Cerebellar nuclear complex (tissue), 1 donor: ENCODE measurements at places on chromosomes 7 and 10.

- no peak for DNase-seq
These were observed 24.1 kb upstream of the MAT1A start for GRCh38 chr10:80313523-80313922.

GRCh38 chr7:64774204-64774842, 19.9 kb upstream of the ZNF138 start:
- no peak for DNase-seq

- no peak for DNase-seq
These were observed 234.6 kb downstream of the ZMYND11 start for GRCh38 chr10:369684-370448.

DNA sequence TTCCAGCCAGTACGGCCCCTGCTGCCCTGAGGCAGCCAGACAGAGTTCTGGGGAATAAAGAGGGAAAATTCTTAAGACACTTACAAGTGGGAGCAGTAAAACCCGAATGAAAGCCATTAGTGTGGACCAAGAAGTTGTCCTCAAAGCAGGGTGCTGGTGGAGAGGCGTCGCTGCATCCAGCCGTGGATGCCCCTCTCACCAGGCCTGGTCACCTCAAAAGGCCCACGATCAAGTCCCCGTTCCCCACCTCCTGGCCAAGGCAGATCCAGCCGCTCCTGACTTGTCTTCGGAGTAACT, 656 bp downstream of the VSTM4 start:
- no peak for DNase-seq

- DNase-seq: no peak
These were observed 96.9 kb downstream of the HIPK2 start for GRCh38 chr7:139680676-139681462.

- DNase-seq: no peak
These were observed 64.9 kb upstream of the NRBF2 start for GRCh38 chr10:63068246-63068645.

GRCh38 chr7:24701261-24702235, 55.7 kb downstream of the GSDME start:
- no peak for DNase-seq

DNA sequence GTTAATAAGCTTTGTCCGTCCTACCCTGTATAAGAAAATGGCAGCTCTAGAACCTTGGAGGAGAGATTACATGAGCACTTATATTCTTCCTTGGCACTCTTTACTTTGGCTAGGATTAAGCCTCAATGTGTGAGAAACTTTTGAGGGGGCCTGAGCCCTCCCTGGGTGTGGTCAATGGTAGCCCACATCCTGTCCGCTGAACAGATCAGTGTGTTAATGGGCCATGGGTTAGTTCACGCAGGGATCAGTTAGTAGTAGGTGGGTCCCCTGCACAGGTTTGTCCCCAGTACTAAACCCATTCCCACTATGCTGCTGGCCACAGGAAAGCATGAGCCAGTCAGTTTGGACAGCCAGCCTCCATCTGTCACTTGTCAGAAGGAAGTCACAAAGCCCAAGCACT, 20.2 kb upstream of the IKZF1 start:
- no peak for DNase-seq

- no peak for DNase-seq
These were observed 111.0 kb downstream of the SVOPL start for GRCh38 chr7:138590154-138590553.

GRCh38 chr7:136869991-136870865, 1.8 kb downstream of the CHRM2 start:
- DNase-seq: no peak

DNA sequence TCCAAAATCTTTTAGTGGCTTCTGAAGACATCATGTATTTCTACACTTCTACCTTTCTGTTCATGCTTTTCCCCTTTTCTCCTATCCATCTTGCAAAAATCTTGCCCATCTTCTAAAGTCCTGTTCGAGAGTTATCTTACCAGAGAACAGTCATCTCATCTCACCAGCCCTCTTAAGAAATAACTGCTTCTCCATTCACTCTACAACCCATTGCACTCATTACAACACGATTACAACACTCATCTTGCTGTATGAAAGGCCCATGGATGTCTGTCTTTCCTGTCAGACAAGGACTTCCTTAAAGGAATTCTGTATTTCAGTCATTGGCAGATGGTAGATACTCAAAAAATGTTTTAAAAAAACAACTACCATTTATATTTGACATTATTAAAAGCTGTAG, 30.8 kb downstream of the ZNF438 start:
- DNase-seq: no peak

GRCh38 chr10:76297358-76297757, 865.9 kb downstream of the LRMDA start:
- DNase-seq: no peak

GRCh38 chr10:50310560-50311174, 59.4 kb upstream of the ASAH2 start:
- DNase-seq: no peak

GRCh38 chr10:75772153-75772887, 340.9 kb downstream of the LRMDA start:
- DNase-seq: no peak

GRCh38 chr7:130154501-130155317, 50.5 kb downstream of the TMEM209 start:
- peak; percentile 38 for DNase-seq

- no peak for DNase-seq
These were observed 178.6 kb upstream of the INHBA start for GRCh38 chr7:41881331-41882130.

- no peak for DNase-seq
These were observed 537.8 kb upstream of the AUTS2 start for GRCh38 chr7:69060516-69060915.

DNA sequence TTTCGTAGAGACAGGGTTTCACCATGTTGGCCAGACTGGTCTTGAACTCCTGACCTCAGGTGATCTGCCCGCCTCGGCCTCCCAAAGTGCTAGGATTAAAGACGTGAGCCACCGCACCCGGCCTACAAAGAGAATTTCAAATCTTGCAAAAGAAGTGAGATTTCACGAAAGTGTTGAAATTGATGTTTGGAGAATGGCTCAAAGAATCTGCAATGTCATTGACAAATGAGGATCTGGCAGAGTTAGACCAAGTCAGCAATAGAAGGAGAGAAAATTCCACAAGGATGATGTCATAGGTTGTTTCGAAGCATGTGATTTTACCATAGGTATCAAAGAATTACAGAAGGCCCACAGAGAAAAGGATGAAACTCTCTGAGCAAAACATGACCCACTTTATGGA, 71.7 kb downstream of the LYZL2 start:
- no peak for DNase-seq

DNA sequence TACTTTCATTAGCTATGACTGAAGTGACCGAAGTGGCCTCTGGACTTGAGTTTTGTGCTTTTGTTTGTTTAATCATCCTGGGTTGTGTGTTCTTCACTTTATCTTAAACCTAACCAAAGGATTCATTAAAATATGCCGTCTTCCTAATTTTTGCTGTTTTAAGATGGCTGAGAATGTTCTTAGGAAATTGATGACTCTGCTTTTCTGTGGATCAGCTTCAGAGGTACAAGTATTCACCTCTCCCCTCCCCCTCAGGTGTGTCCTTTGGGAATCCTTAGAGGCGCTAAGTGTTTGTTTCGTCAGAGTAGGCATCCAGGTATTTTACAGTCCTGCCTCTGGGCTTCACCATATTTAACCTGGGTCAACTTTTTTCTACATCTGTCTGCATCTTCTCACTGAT, 1.1 kb downstream of the CCDC126 start:
- DNase-seq: no peak

GRCh38 chr7:43590862-43591557, 8.1 kb downstream of the STK17A start:
- DNase-seq: no peak

- no peak for DNase-seq
These were observed 713 bp downstream of the LZTS2 start for GRCh38 chr10:101000127-101000914.

GRCh38 chr7:91291902-91292301, 27.7 kb downstream of the FZD1 start:
- DNase-seq: no peak

DNA sequence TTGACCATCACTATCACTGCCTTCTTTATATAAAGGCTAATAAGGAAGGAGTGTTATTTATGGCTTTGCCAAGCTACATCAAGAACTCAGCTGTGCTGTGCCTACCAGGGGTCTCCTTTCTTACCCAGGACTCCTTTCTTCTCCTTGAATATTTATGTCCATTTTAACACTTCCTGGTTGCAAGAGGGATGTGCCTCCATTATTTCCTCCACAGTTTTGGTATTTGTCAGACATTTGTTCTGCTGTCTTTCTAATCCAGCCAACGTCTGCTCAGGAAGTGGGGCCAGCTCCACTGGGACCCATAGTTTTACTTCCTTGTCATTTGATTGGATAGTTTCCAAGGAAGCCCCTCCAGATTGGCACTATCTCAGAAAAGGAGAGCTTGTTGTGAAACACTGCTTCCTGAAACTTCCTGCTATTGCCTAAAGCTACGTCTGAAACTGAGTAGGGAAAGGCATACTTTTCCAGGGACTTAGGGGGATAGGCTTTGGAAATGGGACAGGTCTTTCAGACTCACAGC, 6.6 kb upstream of the STRIP2 start:
- DNase-seq: no peak

- DNase-seq: no peak
These were observed 12.3 kb downstream of the ADARB2 start for GRCh38 chr10:1724921-1725488.

- DNase-seq: no peak
These were observed 11.6 kb downstream of the MLXIPL start for GRCh38 chr7:73612598-73613269.

- no peak for DNase-seq
These were observed 9.3 kb upstream of the ZC3HAV1L start for GRCh38 chr7:139044813-139045794.

DNA sequence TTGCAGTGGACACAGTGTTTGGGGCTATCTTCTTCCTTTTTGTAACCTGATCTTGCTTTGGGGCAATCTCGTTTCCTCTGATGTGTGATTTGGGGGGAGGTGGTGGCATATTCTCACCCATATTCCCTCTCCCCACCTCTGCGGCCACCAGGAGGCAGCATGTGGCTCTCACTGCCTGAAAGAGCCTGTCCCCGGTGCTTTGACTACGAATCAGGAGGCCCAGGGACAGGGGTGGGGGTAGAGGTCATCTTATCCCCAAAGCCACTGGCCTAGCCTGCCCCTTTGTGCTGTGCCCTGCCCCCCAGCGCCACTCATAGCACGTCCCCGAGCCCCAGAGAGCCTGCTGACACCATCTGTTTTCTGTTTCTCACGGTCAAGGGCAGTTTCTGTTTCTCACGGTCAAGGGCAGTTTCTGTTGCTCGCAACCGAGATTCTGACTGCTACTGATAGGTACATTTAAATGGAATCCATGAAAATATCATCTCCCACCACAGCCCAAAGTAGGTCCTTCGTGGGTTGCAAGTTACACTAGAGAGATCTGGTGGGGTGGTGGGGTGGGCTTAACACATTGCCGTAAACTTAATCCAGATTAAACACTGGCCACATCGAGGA, 28.2 kb downstream of the PHYH start:
- no peak for DNase-seq

- no peak for DNase-seq
These were observed 42.5 kb downstream of the PPP1R3C start for GRCh38 chr10:91590142-91590903.

- DNase-seq: no peak
These were observed 58.0 kb upstream of the IKZF1 start for GRCh38 chr7:50246551-50246950.

GRCh38 chr7:140342727-140343514, 55.4 kb downstream of the SLC37A3 start:
- no peak for DNase-seq

GRCh38 chr10:92003258-92003657, 79.7 kb downstream of the BTAF1 start:
- no peak for DNase-seq

DNA sequence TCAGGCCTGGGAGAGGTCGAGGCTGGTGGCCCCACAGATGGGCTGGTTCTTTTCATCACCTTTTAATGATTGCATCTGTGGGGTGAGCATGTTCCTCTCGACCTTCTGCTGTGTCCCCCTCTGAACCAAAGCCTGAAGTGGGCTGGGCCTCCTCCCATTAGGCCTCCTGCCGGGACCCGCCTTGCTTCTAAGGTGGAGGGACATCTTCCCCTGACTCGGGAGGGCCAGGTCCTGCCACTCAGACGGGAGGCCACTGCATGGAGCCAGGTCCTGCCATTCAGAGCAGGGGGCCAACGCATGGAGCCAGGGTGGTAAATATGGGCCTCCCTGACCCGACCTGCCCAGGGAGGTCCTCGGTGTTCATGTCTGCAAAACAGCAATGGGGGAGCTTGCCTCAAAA, 188.4 kb downstream of the EBF3 start:
- DNase-seq: no peak

DNA sequence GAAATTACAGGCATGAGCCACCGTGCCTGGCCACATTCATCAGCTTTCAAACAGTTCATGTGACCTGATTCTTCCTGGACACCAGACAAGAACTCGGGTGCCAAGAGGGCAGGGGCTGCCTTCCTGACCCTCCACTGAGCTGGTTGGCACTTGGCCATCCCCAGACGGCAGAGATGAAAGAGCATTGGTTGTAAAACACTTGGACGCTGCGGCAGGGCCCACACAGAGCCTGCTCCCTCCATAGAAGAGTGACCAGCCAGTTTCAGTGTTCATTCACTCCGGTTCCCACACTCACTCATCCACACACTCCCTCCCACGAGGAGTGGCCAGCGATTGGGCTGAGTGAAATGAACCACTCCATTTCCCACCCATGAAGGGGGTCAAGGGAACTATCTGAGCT, 112.3 kb downstream of the ITGB8 start:
- DNase-seq: no peak

DNA sequence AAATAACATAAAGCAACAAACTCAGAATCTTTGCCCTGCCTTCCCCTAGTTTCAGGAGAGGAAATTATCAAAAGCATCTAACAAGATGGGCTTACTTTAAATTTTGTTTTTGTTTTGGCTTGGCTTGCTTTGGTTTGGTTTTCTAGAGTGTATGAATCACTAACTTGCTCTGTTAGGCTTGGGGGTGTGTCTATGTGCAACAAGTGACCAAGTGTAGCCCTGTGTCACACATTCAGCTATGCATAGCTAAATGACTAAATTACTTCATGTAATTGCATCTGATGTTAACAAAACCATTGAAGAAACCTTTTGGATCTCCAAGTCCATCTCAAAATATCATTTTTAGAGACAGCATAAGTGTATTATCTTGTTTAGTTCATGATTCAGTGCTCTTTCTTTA, 251.0 kb downstream of the TFEC start:
- DNase-seq: no peak
